NCI-H226 (cell line): ENCODE measurements at places on chromosomes 1 and 21.
A peak's percentile ranks its signal among the peaks of the same experiment; 100 is the strongest.

DNA sequence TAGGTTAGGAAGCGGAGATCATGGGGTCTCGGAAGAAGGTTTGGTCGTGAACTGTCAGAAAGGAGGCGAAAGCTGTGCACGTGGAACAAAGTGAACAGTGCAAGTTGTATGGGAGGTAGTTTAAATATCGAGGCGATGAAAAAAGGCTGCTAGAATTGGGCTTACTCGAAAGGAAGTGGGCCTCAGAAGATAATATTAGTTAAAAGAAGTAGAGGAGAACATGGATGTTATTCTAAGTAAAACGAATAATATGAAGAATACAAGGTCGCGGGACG is 571 bp downstream of the WDR3 start:
- no peak for DNase-seq

DNA sequence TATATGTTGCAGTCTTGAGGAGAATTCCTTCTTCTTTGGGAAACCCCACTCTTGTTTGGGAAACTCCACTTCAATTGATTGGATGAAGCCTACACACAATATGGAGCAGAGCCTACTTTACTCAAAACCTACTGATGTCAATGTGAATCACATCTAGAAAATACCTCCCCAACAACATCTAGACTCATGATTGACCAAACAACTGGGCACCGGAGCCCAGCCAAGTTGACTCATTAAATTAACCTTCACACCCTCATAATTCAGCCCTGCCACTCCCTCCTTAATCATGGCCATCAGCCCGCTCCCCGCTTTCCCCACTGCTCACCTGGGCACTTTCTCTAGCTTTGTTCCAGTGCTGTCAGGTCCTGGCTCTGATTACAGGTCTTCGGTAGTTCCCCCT is 208.1 kb upstream of the MAP1LC3C start:
- DNase-seq = no peak

DNA sequence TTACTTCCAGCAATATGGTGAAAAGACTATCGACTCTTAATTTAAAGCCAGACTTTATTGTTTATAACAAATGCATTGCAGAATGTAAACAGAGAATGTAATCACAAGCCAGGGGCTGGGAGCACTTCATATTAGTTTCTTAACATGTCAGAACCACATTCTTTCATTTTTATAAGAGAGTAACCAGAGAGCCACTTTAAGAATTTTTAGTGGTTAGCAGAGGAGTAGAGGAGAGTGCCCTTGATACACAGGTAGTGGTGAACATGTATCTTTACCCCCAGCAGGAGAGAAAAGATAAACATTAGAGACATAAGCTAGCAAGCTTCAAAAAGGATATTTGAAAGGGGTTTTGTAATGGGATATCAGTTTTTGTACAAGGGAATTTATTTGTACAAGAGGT is 11.1 kb downstream of the AMY2B start:
- no peak for DNase-seq

GRCh38 chr1:113072141-113072756 is 749 bp upstream of the LRIG2 start:
- no peak for DNase-seq

GRCh38 chr1:30804822-30805221 is 47.2 kb upstream of the LAPTM5 start:
- no peak for DNase-seq

- peak; percentile 52 for DNase-seq
Measured at GRCh38 chr1:110150330-110151174, at the start of gene SLC6A17. Gene SLC6A17, plus strand, starts transcription at chr1:110150494. Its CDS starts 16,436 bp downstream, at chr1:110166930.

DNA sequence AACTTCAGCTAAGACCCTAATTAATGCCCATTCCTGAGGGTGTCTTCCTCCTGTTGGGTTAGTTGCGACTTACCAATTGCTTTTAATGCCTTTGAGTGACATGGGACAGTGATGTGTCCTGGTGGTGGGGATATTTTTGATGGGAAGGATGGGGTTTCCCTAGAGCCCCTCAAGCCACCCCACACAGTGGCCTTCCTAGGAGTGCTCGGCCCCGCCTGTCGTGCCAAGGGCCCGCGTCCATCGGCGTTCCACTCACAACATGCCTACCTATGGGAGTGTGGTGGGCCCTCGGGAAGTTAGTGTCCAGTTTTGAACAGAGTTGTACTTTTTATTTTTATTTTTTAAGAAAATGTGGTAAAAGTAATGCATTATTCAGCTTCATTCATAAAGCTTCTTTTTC is 50.1 kb upstream of the TSPAN2 start:
- no peak for DNase-seq

DNA sequence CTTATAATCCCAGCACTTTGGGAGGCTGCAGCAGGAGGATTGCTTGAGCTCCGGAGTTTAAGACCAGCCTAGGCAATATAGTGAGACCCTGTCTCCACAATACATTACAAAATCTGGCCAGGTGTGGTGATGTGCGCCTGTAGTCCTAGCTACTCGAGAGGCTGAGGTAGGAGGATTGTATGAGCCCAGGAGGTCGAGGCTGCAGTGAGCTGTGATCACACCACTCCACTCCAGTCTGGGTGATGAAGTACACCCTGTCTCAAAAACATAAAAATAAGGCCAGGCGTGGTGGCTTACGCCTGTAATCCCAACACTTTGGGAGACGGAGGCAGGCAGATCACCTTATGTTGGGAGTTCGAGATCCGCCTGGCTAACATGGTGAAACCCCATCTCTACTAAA is 27.7 kb downstream of the L1TD1 start:
- DNase-seq = no peak

- DNase-seq = no peak
Measured at GRCh38 chr1:84496498-84496897, 9.7 kb upstream of the SPATA1 start.

DNA sequence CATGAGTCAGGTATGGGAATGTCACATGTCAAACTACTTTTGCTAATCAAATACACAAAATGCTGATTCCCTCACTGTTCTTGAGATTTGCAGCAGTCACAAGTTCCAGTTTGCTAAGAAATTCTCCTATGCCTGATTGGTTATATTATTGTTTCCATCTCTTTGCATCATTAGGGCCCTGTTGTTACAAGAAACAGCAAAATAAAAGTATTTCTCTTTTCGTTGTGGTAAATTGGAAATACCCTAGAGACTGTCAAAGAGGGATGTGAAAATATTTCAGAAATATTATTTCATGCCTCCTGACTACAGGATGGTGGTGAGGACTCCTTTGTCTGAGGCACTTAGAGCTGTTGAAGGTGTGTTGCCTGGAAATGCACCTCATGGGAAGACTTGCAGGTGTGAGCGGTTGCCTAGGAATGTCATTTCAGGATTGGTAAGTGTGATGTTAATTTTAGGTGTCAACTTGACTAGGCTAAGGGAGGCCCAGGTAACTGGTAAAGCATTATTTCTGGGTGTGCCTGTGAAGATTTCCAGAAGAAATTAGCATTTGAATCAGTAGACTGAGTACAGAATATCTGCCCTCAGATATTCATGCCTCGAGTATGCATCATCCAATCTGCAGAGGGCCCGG is 117.4 kb downstream of the ROR1 start:
- no peak for DNase-seq

GRCh38 chr1:2307064-2307605 is 79.0 kb downstream of the SKI start:
- no peak for DNase-seq

DNA sequence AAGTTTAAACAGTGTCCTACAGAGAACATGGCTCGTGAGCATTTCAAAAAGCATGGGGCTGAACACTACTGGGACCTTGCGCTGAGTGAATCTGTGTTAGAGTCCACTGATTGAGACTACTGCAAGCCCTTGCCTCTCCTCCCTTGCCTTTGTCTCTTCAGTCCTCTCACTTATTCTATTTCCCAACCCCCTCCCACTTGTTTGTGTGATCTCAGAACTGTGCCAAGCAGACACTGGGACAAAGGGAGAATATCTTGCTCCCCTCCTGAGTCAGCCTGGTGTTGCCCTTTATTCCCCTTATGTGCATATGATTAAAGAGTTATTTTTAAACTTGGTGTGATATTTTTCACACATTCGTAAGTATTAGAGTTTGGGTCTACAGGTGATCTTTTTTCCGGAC is 11.1 kb upstream of the RPRD2 start:
- no peak for DNase-seq

DNA sequence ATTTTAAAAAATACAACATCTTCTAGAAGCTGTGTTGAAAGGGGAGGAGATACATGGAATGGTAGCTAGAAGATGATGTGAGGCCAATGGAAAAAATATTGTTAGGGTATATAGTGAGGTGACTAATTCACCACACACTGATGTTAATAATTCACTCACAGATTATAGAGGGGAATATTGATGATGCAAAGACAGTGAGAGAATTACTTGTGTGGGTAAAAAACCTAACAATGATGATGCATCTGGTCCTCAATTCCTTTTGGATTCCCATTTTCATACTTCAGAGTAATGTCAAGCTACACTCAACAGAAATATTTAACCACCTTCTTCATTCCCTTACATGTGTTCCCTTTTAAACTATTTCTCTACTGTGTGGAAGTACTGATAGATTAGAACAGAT is 169.5 kb upstream of the DPYD start:
- DNase-seq = no peak

DNA sequence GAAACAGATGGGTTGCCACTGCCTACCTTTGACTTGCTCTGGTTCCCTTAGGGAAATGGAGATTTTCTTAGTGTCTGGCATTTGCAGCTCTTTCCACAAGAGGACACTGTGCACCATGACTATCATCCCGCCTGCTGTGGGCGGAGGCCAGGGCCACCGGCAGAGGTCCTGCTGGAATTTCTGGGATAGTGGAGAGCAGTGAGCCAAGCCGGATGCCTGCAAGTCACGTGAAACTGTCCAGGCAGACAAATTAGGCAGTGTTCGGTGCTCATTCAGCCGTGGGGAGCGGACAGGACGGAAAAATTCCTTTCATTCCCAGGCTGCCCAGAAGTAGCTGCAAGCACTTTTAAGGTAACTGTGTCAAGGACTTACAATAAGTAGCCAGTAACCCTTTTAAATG is 43.4 kb downstream of the IGSF5 start:
- peak; percentile 67 for DNase-seq

- DNase-seq = no peak
Measured at GRCh38 chr1:52636721-52637695, 4.0 kb downstream of the SHISAL2A start.

DNA sequence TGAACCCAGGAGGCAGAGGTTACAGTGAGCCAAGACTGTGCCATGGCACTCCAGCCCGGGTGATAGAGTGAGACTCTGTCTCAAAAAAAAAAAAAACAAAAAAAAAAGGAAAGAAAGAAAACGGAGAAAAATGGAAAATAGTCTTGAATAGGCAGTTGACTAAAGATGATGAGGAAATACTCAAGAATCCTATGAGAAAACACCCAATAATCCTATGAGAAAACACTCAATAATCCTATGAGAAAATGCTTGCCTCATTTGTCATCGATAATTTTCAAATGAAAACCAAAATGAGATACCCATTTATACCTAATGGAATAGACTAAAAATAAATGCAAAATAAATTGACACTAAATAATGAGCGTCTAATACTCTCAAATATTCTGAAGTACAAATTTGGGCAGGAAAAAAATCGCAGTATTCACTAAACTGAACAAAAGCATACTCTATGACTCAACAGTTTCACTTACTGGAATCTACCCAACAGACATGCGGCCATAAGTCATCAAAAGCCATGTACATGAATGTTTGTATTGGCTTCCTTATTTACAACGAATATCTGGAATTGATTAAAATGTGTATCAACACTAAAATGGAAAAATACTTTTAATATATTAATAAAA is 733.9 kb upstream of the CHRM3 start:
- DNase-seq = no peak

- DNase-seq = no peak
Measured at GRCh38 chr1:79825551-79825950, 819.0 kb upstream of the ADGRL4 start.

DNA sequence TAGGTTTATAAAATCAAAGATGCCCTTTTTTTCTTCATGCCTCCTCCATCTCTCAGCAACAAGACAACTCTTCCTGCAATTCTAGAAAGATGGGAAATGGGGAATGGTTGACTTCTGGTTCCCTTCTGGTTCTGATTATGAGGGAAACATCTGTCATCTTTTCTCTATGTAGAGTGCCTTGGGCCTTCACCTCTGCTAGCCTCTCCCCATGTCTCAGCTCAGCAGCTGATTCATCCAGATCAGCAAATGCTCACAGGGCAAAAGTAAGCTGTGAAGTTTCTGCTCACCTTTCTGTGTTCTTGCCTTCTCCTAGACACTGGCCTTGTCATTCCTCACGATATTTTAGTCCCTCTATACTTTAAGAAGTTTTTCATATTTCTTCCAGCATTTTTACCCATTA is 17.8 kb upstream of the BECN2 start:
- DNase-seq = no peak

DNA sequence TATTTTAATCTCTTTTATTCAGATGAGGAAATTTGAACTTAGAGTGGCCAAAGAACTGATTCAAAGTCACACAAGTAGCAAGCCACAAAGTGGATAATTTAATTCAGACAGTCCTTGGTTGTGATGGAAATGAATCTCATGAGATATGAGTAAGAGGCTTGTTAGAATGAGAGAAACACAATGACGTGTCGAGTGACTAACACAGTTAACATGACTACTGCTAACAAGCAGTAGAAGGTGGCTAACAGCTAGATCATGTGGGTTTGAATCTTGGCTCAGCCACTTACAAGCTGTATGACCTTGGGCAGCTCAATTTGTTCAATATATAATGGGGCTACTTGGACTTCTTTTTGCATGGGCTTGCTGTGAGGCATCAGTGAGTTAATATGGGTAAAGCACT is 104.5 kb upstream of the LMO4 start:
- peak; percentile 96 for DNase-seq
